Lung microvascular endothelial cell (primary cell): ENCODE measurements at places on chromosomes 4 and X.
A peak's percentile ranks its signal among the peaks of the same experiment; 100 is the strongest.

DNA sequence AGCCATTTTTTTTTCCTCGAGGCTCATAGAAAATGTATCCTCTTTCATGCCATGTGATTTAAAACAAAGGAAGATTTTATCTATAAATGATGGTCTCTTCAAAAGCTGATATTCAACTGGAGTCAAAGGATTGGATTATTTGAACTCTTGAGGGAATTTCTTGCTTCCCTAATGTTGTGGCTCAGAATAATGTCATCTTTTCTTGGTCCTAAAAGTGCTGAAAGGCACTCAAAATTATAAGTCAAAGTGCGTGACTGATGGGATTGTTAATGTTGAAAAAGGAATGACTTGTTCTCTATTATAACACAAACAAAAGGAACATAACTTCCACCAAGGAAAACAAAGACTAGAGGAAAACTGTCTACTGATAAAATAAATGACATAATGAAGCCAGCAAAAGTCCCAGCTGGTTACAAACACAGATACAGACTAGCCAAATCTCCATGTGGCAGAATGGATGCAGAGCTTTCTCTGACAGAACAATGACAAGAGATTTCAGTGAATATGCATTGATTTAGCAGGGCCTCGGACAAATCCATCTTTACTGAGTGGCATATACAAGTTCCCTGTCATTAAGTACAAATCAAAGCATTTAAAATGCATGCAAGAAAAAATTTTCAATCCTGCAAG lies 552.6 kb downstream of the GBA3 start:
- DNase-seq, result no peak

DNA sequence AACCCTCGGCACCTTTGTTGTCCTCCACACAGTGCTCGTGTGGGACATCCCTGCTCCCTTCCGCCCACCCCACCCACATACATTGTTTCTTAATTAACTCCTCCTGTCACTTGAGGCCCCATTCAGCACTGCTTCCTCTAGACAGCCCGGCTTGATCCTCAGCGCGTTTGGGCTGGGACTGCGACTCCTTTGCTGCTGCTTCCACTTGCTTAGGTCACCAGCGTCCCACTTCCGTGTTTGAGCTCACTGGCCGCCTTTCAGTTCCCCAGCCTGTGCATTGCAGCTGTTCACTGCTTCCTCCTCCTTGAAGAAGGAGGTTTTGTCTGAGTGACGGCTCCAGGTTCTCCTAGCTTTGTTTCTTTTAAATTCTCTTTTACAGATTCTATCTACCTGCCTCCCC lies 16.1 kb downstream of the RNF4 start:
- peak; percentile 86 for DNase-seq

DNA sequence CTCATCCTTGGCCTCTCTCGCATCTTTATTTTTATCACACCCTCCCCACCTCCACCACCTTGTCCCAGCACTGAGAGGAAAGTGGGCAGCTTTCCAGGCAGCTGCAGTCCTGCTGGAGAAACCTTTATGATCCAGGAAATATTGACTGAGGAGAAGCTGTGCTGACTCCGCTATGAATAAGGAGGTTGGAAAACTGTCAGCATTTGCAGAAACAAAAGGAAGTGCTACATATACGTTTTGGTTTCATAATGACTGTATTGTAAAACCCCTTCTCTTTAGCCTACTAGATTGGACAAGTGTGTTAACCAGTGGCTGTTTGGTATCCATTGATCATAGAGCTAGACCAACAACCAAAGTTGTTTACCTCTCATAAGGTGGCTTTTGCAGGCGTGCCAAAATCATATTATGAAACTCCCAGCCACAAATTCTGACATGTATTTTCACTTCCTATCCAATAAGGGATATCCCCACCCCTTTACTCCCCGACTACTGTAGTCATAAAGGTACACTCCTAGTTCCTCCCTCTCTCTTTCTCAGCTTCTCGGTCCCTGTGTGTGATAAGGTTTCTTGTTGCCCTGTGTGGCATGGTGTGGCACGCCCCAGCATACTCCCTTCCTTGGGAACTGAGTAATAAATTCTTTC lies 88.4 kb downstream of the GPR143 start:
- DNase-seq, result peak; percentile 86

DNA sequence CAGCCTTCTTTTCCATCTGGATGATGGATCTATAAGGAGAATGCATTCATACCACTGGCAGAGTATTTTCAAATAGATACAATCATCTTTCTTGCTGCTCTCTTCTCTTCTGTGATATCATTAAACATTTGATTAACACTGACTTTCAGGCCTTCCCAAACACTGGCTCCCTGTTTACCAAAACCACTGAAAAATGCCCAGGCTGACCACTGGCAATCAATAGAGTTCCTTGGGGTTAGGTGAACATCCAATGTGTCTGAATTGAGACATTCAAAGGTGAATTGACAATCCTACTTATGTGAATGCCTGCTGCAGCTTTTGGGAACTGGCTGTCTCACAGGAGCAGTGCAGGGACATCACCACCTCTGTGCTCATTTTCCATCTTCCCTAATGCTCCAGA lies 168.3 kb downstream of the ENOX2 start:
- no peak for DNase-seq

GRCh38 chr4:184526228-184526627 lies 51.9 kb upstream of the IRF2 start:
- DNase-seq, result no peak

GRCh38 chr4:31995943-31996901 lies 1276.1 kb downstream of the PCDH7 start:
- DNase-seq, result no peak

DNA sequence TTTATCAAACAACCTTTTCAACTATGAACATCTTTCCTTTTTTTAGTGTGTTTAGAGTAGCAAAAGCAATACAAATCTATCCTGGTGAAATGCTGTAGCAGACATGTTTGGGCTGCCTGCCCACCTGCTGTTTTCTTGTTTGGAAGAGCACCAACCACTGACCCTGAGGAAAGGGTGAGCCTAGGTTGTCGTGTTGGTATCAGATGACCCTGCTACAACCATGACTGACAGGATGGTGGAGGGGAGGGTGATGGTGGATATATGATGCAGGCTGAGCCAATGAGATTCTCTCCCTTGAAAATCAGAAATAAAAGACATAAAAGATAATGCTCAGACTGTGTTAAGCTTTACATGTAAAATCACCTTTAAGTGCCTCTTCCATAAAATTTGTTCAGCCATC lies 201.2 kb downstream of the NPNT start:
- no peak for DNase-seq

DNA sequence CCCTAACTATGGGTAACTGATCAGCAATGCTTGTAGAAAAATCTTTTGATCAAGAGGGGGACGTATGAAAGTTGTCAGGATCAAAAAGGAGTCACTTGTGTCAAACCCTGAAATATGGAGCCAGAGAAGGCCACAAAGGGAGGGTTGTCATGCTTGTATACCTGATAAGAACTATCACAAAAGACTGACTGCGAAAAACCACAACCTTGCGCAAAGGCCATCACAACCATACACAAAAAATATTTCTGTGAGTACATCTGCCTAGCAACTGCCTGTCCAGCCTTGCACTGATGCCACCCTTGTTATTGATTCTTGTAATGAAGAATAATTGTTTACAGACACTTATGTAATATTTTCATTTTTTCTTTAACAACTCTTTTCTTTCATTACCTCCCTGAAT lies 22.8 kb upstream of the EIF4E start:
- DNase-seq, result no peak

GRCh38 chrX:107741404-107741790 lies 34.2 kb downstream of the TSC22D3 start:
- no peak for DNase-seq

DNA sequence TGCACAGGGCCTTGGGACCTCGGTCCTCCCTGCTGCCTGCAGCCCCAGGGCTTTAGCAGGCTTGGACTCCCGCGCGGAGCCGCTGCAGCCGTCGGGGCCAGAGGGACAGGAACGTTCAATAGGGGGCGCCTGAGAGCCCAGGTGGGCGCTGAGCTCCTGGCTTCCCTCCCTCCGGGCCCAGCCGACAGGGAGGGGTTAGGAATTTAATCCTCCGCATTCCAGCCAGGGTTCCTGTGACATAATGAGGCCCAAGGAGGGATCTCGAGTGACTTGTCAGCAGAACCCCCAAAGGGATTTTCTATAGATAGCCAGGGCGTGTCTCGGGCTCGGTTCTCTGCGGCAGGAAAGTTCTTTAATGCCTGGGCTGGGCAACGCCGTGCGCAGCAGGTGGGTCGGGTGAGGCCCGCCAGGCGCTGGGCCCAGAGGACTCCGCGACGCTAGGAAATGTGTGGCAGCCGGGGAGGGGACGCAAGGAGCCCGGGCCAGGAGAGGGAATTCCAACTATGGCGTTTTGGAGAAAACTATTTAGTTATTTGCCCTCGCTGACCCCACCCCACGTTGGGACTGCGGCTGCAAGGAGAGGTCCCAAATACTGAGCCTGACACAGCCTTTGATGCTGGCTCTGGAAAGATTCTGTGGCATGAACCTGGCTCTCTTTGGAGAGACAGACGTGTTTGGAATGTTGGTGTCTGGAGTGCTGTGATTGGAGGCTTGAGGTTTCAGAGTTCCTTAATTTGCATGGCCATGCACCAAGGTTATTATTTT lies 285.2 kb upstream of the GATB start:
- DNase-seq, result peak; percentile 62

DNA sequence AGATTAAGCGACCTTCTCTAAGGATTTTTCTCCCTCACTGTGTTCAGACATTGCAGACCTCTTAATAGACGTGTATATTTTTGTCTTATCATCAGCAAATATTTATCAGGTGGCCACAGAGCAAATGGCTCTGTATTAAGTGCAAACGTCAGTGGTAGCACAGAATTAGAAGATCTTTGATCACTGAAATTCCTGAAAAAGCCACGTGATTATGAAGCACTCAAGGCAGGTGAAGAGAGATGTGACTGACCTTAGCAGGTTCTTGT lies 105.9 kb upstream of the TBC1D9 start:
- no peak for DNase-seq

DNA sequence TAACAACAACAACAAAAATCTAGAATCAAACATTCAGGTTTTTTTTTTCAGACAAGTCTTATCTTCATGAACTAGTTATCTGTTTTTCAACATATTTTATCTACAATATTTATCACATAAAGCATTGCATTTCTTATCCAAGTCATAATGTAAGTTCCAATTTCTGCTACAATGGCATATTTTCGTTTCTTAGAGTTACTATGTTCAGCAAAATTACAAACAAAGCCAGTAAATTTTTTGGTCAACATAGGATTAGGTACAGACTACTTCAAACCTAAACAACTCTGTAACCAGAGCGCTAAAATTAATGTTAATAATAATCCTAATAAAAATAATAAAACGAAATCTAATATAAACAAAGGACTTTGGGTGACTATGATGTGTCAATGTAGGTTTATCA lies 165.4 kb upstream of the TACR3 start:
- DNase-seq, result no peak

DNA sequence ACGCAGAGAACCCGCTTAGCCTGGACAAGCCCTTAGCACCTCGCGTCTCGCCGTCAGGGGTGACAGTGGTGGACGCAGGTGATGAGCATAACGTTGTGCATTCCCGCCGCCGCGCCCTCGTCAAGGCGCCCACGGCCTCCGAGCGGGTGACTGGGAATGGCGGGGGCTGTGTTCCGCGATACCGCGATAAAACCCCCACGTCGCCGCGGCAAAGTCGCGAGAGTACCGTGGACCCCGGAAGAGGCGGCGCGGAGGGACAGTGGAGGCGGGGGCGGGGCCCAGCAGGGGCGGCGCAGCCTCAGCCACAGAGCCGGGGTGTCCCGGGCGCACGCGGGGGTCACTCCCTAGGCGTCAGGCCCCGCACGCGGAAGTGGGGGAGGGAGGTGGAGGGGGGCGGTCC lies 53.8 kb downstream of the ZFYVE28 start:
- peak; percentile 5 for DNase-seq

GRCh38 chr4:87053802-87054767 lies 119.3 kb downstream of the AFF1 start:
- no peak for DNase-seq

- no peak for DNase-seq
Observed at GRCh38 chr4:150814873-150815272, 200.2 kb downstream of the LRBA start.

DNA sequence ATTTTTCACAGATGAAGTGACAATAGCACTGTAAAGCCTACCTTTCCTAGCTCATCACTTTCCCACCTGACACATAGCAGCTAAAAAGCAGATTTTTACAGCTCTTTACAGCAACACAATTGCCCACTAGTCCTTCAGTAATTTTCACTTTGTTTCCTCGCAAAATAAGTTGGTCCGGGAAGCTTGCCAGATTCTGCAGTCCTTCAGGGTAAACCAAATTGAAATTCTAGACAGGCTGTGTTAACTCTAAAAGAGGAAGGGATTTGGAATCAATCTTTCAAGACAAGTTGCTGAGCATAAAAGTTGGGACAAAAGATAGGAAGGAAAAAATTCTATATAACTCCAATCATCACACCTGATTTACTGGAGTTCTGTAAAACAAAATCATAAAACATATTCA lies 8.7 kb downstream of the C1QTNF7 start:
- DNase-seq, result peak; percentile 8

DNA sequence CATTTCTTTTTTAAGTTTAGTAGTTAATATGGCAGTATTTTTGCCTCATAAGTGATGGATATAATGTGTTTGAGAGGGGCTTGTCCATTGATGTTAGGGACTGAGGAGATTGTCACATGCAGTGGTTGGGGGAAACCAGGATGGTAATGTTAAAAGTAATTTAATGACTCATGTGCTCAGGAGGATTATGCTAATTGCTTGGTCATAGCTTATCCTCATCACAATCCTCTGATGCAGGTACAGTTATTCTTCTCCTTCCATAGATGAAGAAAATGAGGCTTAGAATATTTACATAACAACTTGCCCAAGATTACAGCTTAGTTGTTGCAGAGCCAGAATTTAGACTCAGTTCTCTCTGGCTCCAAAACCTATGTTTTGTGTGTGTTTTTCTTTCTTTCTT lies 94.4 kb upstream of the SCML1 start:
- DNase-seq, result no peak

- DNase-seq, result no peak
Observed at GRCh38 chrX:28542791-28543190, 44.5 kb upstream of the IL1RAPL1 start.

DNA sequence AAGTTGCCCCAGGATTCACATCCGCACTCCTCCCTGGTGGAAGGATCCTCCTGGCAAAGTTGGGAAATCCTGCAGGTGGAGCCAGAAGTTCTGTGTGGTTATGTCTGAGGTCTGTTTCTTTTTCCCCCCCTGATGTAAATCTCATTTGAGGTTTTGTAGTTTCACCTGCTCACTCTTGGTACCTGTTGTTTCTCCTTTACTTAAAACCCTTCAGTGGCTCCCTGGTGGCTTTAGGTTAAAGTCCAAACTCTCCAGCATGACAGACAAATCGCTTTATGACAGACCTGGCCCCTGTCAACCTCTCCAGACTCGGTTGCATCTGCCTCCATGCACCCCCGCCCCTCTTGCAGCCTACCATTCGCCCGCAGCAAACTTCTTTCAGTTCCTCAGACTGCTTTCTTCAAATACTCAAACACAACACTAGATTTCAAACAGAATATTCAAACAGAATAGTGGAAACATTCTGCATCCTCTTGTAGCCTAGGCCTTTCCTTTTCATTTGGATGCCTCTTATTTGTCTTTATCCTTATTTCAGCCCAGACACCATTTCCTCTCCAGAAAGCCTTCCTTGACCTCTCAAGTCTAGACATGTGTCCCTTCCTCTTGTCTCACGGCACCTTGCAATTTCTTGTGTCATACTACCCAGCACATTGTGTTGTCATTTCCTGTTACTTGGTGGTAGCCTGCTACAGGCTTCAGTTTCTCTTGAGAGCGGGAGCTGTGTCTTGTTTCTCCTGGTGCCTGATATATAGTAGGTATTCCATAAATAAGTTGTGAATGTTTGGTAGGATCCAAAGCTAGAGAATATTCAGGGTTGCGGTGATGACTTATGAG lies 24.8 kb downstream of the IL13RA1 start:
- DNase-seq, result peak; percentile 87

GRCh38 chr4:163330916-163331628 lies 1.3 kb downstream of the NPY1R start:
- no peak for DNase-seq
